ENCODE measurements at places on chromosomes 6 and 20. TPM values are rescaled to one million over a fixed set of nuclear protein-coding genes. Genes with fewer than 3 reads are reported as not detected.

GRCh38 chr20:51766994-51767866 lies 960 bp downstream of the ATP9A start:
- peak overlapping the region; percentile 65 for H3K4me3 ChIP-seq
- H3K27me3 ChIP-seq: peaks cover 33% of the 10 kb centered on the region
- peaks cover 7% of the 10 kb centered on the region for H3K4me1 ChIP-seq

GRCh38 chr6:26383624-26384417 lies 913 bp downstream of the BTN2A2 start:
- H3K36me3 ChIP-seq: peaks cover 13% of the 10 kb centered on the region
- DNase-seq: no peak
- peak overlapping the region; percentile 99 for H3K4me3 ChIP-seq
- H3K4me1 ChIP-seq: peaks cover 27% of the 10 kb centered on the region

DNA sequence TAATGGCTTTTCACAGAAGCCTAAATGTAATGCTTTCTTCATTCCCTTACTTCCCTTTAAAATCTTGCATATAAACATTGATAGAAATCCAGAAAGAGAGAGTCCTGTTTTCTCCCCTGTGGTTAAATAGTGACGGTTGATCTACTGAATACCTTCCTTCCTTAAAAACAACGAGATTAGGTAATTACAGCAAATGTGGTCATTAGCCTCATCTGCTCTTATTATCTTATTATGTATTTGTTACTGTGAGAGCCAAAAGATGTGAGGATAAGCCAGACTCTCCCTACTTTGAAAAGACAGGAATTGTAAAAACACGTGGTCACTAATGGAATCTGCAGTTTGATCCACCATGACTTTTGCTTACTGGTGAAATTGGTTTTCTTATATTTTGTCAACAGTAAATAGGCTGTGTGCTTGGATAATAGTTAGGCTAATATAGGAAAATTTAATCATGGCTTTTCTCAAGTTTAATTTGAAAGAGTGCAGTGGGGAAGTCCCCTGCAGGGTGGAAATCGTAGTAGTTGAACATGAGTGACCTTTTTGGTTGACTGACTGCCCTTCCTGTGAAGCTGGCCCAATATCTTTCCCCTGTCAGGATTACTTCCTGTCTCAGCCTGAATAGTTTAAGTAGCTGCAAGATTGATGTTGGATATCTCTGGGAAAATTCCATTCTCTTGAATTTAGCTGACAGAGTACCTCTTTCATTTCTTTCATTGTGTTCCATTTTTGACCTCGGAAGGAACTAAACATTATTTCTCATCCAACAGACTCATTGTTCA lies 62.8 kb downstream of the JARID2 start:
- H3K4me1 ChIP-seq: peaks cover 67% of the 10 kb centered on the region
- no peaks in the 10 kb centered on the region for H3K27me3 ChIP-seq
- peak overlapping the region; percentile 74 for H3K27ac ChIP-seq
- no peak for DNase-seq
- peaks cover 51% of the 10 kb centered on the region for H3K36me3 ChIP-seq

Gene KLC4
- total RNA-seq: 14.1 TPM

DNA sequence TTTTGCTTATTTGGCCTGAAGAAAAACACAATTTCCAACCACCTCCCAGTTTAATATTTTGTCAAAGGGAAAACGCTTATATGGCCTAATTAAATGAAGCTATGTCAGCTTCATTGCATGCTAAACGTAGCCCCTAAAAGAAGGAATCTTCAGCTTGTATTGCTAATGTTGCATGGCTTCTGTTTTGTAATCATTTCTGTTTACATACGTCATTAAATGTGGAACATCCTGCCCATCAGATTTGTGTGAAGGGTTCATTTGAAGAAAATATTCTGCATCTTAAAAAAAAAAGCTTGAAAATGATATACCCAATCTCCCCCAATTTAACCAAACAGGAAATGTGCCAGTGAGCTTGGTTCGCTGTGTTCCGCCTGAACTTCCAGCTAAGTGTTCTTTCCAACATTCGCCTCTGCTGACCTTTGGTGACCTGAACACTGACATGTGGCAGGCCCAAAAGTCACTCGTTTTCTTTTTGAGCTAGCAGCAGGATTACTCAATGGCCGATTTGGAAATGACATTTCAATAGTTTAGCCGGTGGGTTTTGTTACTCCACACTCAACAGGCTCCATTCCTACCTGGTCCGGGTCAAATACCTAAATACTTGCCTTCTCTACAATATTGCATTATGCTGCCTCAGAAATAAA lies 12.7 kb upstream of the SIRT5 start:
- H3K4me3 ChIP-seq: no peak overlapping the region
- no peak overlapping the region for H3K27ac ChIP-seq
- H3K4me1 ChIP-seq: no peaks in the 10 kb centered on the region
- DNase-seq: no peak

DNA sequence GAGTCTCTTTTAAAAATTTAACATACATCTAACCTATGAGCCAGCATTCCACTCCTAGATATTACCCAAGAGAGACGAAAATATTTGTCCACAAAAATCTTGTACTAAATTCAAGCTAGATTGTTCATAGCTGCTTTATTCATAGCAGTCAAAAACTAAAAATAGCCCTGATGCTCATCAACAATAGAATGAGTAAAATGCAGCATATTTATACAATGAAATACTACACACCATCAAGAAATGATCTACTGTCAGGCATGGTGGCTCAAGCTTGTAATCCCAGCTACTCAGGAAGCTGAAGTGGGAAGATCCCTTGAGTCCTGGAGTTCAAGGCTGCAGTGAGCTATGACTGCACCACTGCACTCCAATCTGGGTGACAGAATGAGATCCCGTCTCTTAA lies 22.0 kb upstream of the SRC start:
- H3K4me3 ChIP-seq: no peak overlapping the region
- no peak overlapping the region for H3K27ac ChIP-seq
- no peaks in the 10 kb centered on the region for H3K27me3 ChIP-seq
- H3K4me1 ChIP-seq: no peaks in the 10 kb centered on the region
- H3K36me3 ChIP-seq: peaks cover 5% of the 10 kb centered on the region

Gene SYS1
- total RNA-seq: 20.1 TPM

DNA sequence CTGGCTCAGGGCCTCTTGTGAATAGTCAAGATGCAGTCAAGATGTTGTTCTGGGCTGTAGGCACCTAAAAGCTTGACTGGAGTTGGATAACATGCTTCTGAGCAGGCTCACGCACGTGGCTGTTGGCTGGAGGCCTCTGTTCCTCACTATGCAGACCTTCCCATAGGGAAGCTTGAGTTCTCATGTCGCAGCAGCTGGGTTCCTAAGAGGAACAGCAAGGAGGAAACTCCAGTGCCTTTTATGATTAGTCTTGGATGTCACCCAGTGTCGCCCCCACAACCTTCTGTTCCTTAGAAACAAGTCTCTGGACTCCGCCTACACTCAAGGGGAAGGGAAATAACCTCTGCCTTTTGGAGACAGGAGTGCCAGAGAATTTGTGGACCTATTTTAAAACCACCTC lies 210.7 kb downstream of the BCAS1 start:
- no peak overlapping the region for H3K4me3 ChIP-seq
- DNase-seq: no peak
- no peaks in the 10 kb centered on the region for H3K27me3 ChIP-seq
- no peak overlapping the region for H3K27ac ChIP-seq
- H3K36me3 ChIP-seq: no peaks in the 10 kb centered on the region
- peaks cover 38% of the 10 kb centered on the region for H3K4me1 ChIP-seq

Gene DSN1
- 28.6 TPM for total RNA-seq

GRCh38 chr6:144377586-144378210 lies 92.6 kb downstream of the UTRN start:
- no peak overlapping the region for H3K27ac ChIP-seq
- peaks cover 45% of the 10 kb centered on the region for H3K36me3 ChIP-seq
- H3K4me3 ChIP-seq: no peak overlapping the region

DNA sequence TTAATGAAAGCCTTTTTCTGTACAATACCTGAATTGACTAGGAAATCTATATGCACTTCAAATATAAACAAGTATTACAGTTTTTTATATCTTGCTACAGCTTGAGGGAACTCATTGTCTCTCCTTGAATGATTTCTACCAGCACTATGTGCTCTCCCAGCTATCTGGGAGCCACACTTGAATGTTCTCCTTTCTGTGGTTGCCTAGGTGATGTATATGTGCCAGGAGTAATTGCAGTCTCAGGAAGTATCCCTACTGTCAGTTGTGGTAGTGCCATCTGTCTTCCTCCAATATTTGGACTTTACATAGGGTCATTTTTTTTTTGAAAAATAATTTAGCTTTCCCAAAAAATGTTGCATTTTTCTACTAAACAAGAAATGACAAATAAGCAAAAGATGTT lies 288.0 kb upstream of the PLCB4 start:
- no peak overlapping the region for H3K27ac ChIP-seq
- no peaks in the 10 kb centered on the region for H3K27me3 ChIP-seq
- DNase-seq: no peak
- no peaks in the 10 kb centered on the region for H3K36me3 ChIP-seq

DNA sequence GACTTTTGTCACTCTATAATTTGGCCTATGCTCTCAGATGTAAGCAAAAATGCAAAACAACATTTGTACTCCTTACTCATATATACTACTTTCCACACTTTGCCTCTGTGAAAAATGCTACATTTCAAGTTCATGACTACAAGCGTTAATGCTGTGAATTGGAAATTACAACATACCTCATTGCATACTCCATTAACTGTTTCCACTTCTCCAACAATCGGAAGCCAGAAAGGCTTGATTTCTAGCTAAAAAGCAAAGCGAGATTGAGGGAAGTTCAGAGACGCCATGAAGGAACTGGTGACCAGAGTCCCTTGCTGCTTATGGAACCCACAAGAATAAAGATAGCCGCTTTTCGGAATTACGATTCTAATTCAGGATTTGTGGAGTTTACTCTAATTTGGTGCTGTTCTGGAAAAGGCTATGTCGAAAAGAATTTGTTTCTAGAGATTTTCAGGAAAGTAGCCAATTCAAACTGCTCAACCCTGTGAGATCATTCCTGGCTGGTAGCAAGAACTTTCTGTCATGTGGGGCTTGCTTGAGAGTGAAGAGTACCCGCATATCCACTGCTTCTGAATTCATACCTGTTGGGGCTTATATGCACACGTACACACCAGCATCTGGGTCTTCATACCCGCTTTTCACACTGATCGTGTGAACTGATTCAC lies 98.0 kb upstream of the CITED2 start:
- H3K27ac ChIP-seq: no peak overlapping the region
- H3K4me1 ChIP-seq: peaks cover 3% of the 10 kb centered on the region
- no peaks in the 10 kb centered on the region for H3K36me3 ChIP-seq
- H3K27me3 ChIP-seq: peaks cover 7% of the 10 kb centered on the region
- no peak for DNase-seq

DNA sequence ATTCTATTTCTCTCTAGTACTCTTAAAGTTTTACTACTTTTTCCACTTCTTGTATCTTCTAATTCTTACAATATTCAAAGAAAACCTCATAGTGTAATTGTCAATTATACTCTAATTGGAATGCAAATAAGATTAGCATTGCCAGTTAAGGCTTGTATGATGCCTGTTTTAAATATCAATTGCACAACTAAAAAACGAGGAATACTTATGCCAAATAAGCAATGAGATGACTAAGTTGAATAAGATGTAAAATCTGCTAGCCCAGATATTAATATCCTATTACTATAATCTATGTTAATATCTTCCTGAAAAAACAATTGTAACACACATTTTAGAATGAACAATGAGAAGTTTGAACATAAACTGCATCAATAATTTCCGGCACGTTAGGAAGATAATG lies 13.3 kb upstream of the AKAP7 start:
- peaks cover 21% of the 10 kb centered on the region for H3K27me3 ChIP-seq
- H3K4me3 ChIP-seq: no peak overlapping the region
- no peak overlapping the region for H3K27ac ChIP-seq
- no peaks in the 10 kb centered on the region for H3K4me1 ChIP-seq
- no peak for DNase-seq

DNA sequence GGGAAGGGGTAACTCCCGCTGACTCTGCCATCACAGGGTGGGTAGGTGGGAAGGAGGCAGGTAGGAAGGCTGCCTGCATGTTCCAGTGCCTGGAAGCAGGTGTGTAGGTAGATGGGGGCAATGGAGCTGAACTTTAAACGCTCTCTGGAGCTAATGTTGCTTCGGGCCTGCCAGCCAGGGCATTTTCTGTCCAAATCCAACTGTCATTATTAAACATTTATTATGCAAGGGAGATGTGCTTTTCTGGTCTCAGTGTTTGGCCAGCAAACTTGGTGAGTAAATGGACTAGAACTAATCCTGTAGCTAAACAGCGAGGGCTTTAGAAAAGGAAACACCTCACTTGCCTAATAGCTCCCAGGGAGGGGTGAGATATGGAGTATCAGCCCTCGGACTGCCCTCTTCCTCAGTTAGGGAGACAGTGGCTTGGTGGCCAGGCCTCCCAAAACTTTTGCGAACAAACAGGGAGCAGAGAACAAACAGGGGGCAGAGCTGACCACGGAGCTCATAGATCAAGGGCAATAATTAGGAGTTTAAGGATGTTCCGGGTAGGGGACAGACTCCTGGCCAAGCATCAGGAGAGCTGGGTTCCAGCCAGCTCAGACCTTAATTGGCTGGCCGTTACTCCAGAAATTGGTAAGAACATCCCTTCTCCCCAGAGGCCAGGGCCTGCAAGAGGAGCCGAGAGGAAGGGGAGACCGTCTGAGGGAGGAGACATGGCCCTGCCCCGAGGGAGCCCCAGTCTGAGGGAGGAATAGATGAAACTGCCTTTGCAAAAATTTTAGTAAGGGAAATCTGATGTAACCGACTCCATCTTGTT lies 131.1 kb downstream of the VEGFA start:
- H3K27me3 ChIP-seq: peaks cover 10% of the 10 kb centered on the region
- H3K27ac ChIP-seq: no peak overlapping the region
- DNase-seq: no peak
- peaks cover 5% of the 10 kb centered on the region for H3K4me1 ChIP-seq

- peak overlapping the region; percentile 13 for H3K4me3 ChIP-seq
- peak overlapping the region; percentile 46 for H3K27ac ChIP-seq
- DNase-seq: no peak
- peaks cover 21% of the 10 kb centered on the region for H3K27me3 ChIP-seq
- peaks cover 63% of the 10 kb centered on the region for H3K4me1 ChIP-seq
- H3K36me3 ChIP-seq: peaks cover 19% of the 10 kb centered on the region
These were observed 87.3 kb downstream of the SCML4 start for GRCh38 chr6:107736713-107737396.

Gene SUMO4
- total RNA-seq: 7.8 TPM

Gene ULBP2
- 0.14 TPM for total RNA-seq

- no peaks in the 10 kb centered on the region for H3K4me1 ChIP-seq
- no peak for DNase-seq
- H3K36me3 ChIP-seq: no peaks in the 10 kb centered on the region
- H3K27me3 ChIP-seq: peaks cover 47% of the 10 kb centered on the region
- H3K27ac ChIP-seq: no peak overlapping the region
These were observed 168.7 kb upstream of the LRFN2 start for GRCh38 chr6:40755749-40756452.

DNA sequence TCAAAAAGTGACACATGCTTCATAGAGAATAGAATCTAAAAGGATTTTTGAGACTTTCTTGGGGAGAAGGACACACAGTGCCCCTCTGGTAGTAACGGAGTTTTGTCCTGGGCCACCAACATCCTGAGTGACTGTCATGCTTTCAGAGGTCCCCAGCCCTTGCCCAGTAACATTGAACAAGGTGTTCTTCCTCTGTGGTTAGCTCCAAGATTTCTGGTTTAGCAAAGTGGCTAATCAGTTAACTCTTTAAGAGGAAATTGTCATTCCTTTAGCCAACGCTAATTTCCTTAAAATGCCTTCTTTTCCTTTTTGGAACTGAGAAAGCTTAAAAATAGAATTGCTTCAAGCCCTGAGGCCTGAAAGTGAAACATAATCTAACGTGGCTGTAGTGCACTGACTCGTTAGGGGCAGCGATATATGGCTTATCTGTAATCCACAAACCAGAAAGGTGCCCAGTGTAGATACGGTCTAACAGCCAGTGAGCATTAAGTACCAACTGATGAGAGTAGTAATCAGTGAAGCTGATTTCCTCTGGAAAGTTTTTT lies 7.8 kb downstream of the E2F3 start:
- H3K27me3 ChIP-seq: no peaks in the 10 kb centered on the region
- peaks cover 73% of the 10 kb centered on the region for H3K36me3 ChIP-seq
- H3K4me3 ChIP-seq: peak overlapping the region; percentile 69

Gene METTL24
- total RNA-seq: not detected

All from activated T-helper 2 cell treated with anti-CD3 and anti-CD28 coated beads, Interferon-gamma antibody, Interleukin-2, Interleukin-4, amounts not matched to agents 10 μg/mL and 5 μg/mL and 100 μg/mL, durations not matched to agents 14 hours and 24 hours and 36 hours (primary cell).